ENCODE measurements at places on chromosomes 3 and 15.

DNA sequence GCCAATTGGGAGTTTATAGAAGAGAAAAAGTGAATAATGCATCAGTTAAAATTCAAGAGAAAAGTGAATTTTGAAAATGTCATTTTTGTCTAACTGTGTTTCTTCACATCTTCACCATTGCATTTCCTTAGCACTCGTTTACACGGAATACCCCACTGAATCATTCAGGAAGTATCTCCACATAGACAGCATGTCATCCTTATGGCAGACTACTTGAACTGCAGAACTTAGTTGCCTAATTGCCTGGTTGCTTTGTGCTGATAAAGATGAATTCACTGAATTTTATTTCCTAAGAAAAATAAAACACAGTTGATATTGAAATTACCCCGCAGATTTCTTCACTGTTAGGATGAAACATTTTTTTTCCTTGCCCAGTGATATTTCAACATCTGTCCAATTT, 627.1 kb downstream of the ROBO1 start:
- H3K4me3 ChIP-seq = no peak overlapping the region
- no peak overlapping the region for H3K27ac ChIP-seq
- H3K36me3 ChIP-seq = no peaks in the 10 kb centered on the region
- no peaks in the 10 kb centered on the region for H3K4me1 ChIP-seq
- no peaks in the 10 kb centered on the region for H3K27me3 ChIP-seq

DNA sequence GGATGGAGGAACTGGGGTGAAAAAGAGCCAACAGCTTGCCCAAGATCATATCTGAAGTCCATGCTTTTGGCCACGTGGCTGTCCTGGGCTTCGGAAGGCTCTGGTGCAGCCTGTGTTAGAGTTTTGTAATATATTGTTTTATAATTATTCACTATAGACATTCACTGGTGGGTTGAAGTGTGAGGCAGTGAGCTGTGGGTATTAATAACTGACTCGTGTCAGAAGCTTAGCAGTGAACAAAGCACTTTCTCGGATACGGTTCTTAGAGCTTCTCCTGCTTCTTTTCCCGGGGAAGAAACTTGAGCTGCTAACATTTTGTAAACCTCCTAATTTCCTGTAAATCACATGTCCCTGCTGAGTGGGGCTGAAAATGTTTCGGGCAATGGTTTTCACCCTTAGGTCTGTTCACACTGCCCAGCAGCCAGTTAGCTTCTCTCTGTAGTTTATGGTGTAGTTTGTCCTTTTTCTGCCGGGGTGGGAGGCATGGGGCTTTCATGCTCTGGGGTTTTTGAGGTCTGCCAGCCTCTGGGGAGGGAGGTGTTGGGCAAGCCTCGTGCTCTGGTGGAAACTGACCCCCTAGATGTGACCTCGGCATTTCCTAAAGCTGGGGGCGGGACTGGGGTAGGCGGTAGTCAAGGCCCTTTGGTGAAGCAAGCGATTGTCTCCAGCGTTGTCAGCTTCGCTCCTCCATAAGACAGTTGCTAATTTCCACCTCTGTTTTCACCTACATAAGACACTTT, 1.7 kb downstream of the MRAS start:
- DNase-seq = no peak
- H3K27ac ChIP-seq = no peak overlapping the region
- no peaks in the 10 kb centered on the region for H3K36me3 ChIP-seq

GRCh38 chr3:175278680-175279079, 419.5 kb downstream of the NAALADL2 start:
- H3K36me3 ChIP-seq = no peaks in the 10 kb centered on the region
- no peaks in the 10 kb centered on the region for H3K4me1 ChIP-seq
- no peak for DNase-seq
- no peaks in the 10 kb centered on the region for H3K27me3 ChIP-seq

GRCh38 chr3:117346901-117347300, 637.3 kb downstream of the TUSC7 start:
- H3K4me3 ChIP-seq = no peak overlapping the region
- no peak overlapping the region for H3K27ac ChIP-seq
- H3K36me3 ChIP-seq = no peaks in the 10 kb centered on the region
- H3K4me1 ChIP-seq = no peaks in the 10 kb centered on the region

DNA sequence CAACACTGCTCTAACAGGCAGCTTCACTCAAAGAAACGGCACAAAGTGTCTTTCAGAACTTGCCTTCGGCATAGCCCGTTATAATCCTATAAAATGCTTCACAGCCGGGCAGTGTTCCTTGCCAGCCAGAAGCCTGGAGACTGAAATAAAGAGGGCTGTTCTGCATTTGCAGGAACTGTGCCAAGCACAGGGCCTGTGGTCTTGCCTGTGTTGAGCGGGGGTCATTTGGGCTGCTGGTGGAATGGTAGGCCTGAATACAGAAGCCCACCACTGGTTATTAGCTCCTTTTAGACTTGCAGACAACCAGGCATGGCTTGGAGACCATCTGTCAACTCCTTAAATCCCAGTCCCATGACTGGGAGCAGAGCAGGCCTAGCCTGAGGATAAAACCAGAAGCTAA, 4.7 kb upstream of the ARHGEF3 start:
- H3K4me1 ChIP-seq = peaks cover 8% of the 10 kb centered on the region
- H3K27me3 ChIP-seq = no peaks in the 10 kb centered on the region

DNA sequence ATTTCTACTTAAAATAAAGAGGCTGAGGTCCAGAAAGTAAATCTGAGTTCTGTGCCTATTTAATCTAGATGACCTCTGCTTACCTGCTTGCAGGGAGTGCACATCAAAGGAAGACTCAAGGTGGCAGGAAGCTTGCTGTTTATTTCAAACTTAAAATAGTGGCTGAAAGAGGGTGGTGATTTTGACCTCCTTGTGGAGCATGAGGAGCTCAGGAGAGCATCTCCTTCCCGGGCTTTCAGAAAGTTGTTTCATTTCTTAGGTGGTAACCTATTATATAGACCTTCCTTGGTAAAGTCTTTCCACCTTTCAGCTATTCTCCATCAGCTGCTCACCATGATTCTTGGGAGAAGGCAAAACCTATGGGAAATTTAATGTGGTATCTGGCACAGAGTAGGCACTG, 494 bp downstream of the GCSAM start:
- H3K4me1 ChIP-seq = peaks cover 80% of the 10 kb centered on the region
- H3K36me3 ChIP-seq = no peaks in the 10 kb centered on the region
- peak overlapping the region; percentile 66 for H3K4me3 ChIP-seq
- peak overlapping the region; percentile 90 for H3K27ac ChIP-seq
- H3K27me3 ChIP-seq = no peaks in the 10 kb centered on the region
- DNase-seq = no peak

DNA sequence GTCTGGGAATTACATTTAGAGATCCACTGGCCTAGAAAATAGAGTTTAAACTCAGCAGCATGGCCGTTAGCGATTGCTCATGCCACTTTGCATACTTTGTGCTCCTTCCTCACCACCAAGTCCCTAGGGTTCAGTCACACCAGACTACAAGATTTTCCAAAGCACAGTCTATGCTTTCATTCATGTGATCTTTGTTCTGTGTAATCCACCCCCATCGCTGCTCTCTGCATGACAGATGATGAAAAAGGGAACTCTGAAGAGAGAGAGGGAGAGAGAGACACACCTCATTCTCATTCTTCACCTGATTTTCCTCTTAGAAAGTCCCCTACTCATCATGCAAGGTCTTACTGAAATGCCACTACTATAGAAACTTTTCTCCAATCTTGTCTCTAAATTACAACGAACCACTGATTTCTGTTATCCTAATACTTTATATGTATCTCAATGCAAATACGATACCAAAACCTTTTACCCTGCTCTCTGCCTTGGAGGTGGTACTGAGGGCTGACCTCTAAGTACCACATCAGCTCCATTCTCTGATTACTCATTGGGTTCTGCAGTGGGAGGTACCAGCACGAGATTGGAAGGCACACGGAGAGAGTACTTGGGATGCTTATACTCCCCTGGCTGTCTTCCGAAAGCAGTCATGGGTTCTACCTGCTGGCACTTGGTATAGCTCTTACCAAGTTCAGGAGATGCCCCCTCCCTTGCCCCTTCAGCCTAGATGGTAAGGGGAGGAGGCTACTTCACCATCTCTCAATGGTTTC, 1.1 kb upstream of the PARP15 start:
- peak overlapping the region; percentile 91 for H3K4me3 ChIP-seq
- DNase-seq = peak; percentile 96
- peaks cover 2% of the 10 kb centered on the region for H3K36me3 ChIP-seq
- H3K27ac ChIP-seq = peak overlapping the region; percentile 97
- H3K27me3 ChIP-seq = no peaks in the 10 kb centered on the region
- peaks cover 63% of the 10 kb centered on the region for H3K4me1 ChIP-seq

- H3K4me3 ChIP-seq = no peak overlapping the region
- no peak for DNase-seq
- peaks cover 61% of the 10 kb centered on the region for H3K27me3 ChIP-seq
- H3K36me3 ChIP-seq = no peaks in the 10 kb centered on the region
Measured at GRCh38 chr3:71907996-71908395, 123.0 kb upstream of the PROK2 start.

DNA sequence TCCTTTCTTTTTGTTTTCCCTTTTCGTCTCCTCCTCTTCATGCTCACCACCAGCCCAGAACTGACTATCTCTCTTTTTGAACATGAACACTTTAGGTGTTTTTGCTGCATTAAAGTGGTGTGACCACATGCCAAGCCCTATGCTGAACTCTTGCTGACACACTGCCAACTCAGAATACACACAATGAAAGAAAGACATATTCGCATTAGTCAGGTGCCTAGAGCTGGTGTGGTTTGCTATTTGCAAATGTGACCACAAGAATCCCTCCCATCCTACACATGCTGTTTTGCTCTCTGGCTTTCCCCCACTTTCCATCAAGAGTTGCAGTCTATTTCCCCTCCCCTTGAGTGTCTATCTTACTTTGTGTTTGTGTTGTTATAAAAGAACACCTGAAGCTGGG, 967.8 kb upstream of the CFAP20DC start:
- H3K4me3 ChIP-seq = no peak overlapping the region
- no peaks in the 10 kb centered on the region for H3K27me3 ChIP-seq
- H3K4me1 ChIP-seq = peaks cover 15% of the 10 kb centered on the region
- peak; percentile 6 for DNase-seq

DNA sequence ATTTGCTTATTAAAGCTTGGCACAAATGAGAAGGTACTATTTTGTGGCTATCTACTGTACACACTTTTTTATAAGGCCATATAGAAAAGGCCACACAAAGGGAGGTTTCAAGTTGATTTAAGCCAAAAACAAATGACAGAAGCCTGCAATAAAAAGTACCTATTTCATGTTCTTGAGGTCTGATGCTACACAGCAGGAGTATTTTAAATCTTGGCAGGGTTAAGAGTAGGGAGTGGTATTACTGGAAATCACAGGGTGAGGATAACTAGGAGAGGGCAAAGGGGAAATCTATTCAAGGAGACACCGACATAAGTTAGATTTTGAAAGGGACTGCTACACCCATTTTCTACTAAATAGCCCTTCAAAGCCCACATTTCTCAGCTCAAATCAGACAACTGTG, 146.2 kb downstream of the GREM1 start:
- H3K27me3 ChIP-seq = no peaks in the 10 kb centered on the region

DNA sequence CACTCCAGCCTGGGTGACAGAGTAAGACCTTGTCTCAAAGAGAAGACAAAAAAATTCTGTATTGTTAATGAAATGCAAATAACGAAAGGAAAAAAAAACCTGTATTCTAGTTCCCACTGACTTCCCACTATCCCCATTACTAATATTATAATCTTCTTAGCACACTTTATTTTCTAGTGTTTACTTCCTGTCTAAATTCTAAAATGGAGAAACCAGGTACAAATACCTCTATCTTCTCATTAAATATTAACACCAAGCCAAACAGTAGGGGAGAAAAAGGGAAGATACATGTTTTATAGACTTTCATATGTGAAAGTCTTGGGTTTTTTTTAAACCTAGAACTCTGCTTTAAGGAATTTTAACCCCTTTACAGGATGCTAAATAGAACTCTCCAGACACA, 55.3 kb upstream of the PLXND1 start:
- no peak overlapping the region for H3K27ac ChIP-seq
- no peak overlapping the region for H3K4me3 ChIP-seq

GRCh38 chr3:13012221-13012691, 61.0 kb downstream of the IQSEC1 start:
- peaks cover 100% of the 10 kb centered on the region for H3K4me1 ChIP-seq
- DNase-seq = peak; percentile 88
- H3K36me3 ChIP-seq = no peaks in the 10 kb centered on the region
- H3K27ac ChIP-seq = peak overlapping the region; percentile 96

GRCh38 chr15:38613085-38613484, 48.5 kb upstream of the RASGRP1 start:
- no peaks in the 10 kb centered on the region for H3K27me3 ChIP-seq
- H3K27ac ChIP-seq = no peak overlapping the region
- H3K4me1 ChIP-seq = peaks cover 21% of the 10 kb centered on the region
- H3K4me3 ChIP-seq = no peak overlapping the region

GRCh38 chr15:52642386-52643361, 36.5 kb downstream of the ATOSA start:
- H3K4me1 ChIP-seq = no peaks in the 10 kb centered on the region
- peaks cover 53% of the 10 kb centered on the region for H3K36me3 ChIP-seq
- no peaks in the 10 kb centered on the region for H3K27me3 ChIP-seq
- H3K27ac ChIP-seq = peak overlapping the region; percentile 14
- no peak overlapping the region for H3K4me3 ChIP-seq

DNA sequence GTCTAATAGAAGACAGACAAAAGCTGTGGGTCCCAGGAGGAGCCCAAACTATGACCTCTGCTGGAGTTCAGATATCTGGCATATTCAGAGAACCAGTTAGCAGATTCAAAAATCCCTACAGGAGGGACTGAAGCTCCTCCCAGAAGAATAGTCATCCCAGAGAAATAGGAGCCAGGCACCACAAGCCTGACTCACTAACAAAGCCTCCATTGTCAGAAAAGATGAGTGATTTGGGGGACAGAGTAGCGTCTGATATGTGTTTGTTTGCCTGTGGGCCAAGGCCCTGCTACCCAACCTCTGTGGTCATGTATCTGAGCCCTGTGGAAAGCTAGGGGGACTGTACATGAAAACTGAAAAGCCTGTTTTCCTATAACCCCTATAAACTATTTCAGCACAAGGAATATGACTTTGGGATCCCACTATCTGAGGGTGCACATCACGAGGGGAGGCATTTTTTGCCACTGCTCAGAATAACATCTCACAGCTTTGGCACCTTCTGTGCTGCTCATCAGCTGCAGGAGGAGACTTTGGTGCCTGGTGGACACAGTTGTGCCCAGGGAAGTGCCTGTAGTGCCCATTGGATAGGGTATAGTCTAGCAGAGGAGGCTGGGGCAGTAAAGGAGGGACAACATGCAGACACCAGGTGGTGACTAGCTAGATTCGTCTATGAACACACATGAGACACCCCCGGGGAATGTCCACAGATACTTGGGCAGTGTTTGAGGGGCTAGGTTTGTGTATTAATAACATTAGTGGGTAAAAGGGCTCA, 9.7 kb upstream of the LARP6 start:
- no peak overlapping the region for H3K27ac ChIP-seq
- H3K27me3 ChIP-seq = no peaks in the 10 kb centered on the region
- no peaks in the 10 kb centered on the region for H3K4me1 ChIP-seq
- H3K4me3 ChIP-seq = no peak overlapping the region
- H3K36me3 ChIP-seq = no peaks in the 10 kb centered on the region
- DNase-seq = no peak

GRCh38 chr3:130659911-130660310, 86.7 kb downstream of the PIK3R4 start:
- no peaks in the 10 kb centered on the region for H3K4me1 ChIP-seq
- no peak for DNase-seq
- H3K36me3 ChIP-seq = no peaks in the 10 kb centered on the region
- H3K4me3 ChIP-seq = no peak overlapping the region
- H3K27me3 ChIP-seq = no peaks in the 10 kb centered on the region
- H3K27ac ChIP-seq = no peak overlapping the region

GRCh38 chr3:140628606-140629005, 49.3 kb upstream of the TRIM42 start:
- H3K4me1 ChIP-seq = no peaks in the 10 kb centered on the region
- H3K27me3 ChIP-seq = no peaks in the 10 kb centered on the region
- no peaks in the 10 kb centered on the region for H3K36me3 ChIP-seq
- DNase-seq = no peak
- no peak overlapping the region for H3K27ac ChIP-seq

All from B cell (primary cell).